Activated naive CD4-positive, alpha-beta T cell treated with anti-CD3 and anti-CD28 coated beads, Interleukin-2, amount 10 ng/mL, durations not matched to agents 5 hours and 36 hours (primary cell): ENCODE measurements at places on chromosomes 1 and 21. TPM values are rescaled to one million over a fixed set of nuclear protein-coding genes. Genes with fewer than 3 reads are reported as not detected.

GBP4 gene
- 81.1 TPM for total RNA-seq

FAM177B gene
- total RNA-seq: not detected

RNU1-2 gene
- 2,872 TPM for total RNA-seq

KIF14 gene
- 25.1 TPM for total RNA-seq

CD55 gene
- 132 TPM for total RNA-seq
